MCF 10A (cell line): ENCODE measurements at places on chromosomes 2 and 18.

- H3K36me3 ChIP-seq: peaks cover 8% of the 10 kb centered on the region
- no peaks in the 10 kb centered on the region for H3K27me3 ChIP-seq
- peak overlapping the region; percentile 86 for H3K27ac ChIP-seq
- H3K4me1 ChIP-seq: peaks cover 22% of the 10 kb centered on the region
- DNase-seq: no peak
- H3K4me3 ChIP-seq: no peak overlapping the region
Observed at GRCh38 chr2:190467575-190468083, 59.5 kb downstream of the MFSD6 start.

GRCh38 chr2:37852585-37853014, 72.5 kb upstream of the RMDN2 start:
- H3K36me3 ChIP-seq: no peaks in the 10 kb centered on the region
- no peaks in the 10 kb centered on the region for H3K4me1 ChIP-seq
- no peak overlapping the region for H3K4me3 ChIP-seq

DNA sequence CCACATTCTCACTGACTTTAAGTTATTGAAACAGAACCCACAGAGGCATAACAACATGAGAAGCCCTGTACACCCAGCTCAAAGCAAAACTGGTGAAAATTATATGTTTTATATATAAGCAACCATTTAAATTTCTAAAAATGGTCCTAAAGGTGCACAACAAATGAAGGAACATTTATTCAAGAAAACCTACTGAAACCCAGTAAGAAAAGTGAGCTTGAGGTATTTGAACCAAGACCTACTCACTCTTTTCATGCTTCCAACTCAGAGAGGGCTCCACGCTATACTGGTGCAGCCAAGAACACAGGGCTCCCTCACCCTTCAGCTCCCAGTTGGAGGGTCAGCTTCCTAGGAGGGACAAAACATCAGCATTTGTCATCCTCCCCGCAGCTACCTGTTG, 2.1 kb upstream of the CACNB4 start:
- DNase-seq: no peak
- no peak overlapping the region for H3K27ac ChIP-seq
- no peaks in the 10 kb centered on the region for H3K36me3 ChIP-seq
- H3K4me3 ChIP-seq: no peak overlapping the region
- peaks cover 34% of the 10 kb centered on the region for H3K27me3 ChIP-seq

GRCh38 chr2:239184968-239185903, 215.6 kb downstream of the HDAC4 start:
- no peak overlapping the region for H3K4me3 ChIP-seq
- H3K27me3 ChIP-seq: no peaks in the 10 kb centered on the region
- H3K4me1 ChIP-seq: no peaks in the 10 kb centered on the region
- H3K36me3 ChIP-seq: peaks cover 24% of the 10 kb centered on the region

GRCh38 chr2:215370112-215370965, 58.5 kb downstream of the ATIC start:
- no peaks in the 10 kb centered on the region for H3K27me3 ChIP-seq
- H3K4me1 ChIP-seq: no peaks in the 10 kb centered on the region
- H3K4me3 ChIP-seq: no peak overlapping the region
- H3K27ac ChIP-seq: no peak overlapping the region
- DNase-seq: no peak

DNA sequence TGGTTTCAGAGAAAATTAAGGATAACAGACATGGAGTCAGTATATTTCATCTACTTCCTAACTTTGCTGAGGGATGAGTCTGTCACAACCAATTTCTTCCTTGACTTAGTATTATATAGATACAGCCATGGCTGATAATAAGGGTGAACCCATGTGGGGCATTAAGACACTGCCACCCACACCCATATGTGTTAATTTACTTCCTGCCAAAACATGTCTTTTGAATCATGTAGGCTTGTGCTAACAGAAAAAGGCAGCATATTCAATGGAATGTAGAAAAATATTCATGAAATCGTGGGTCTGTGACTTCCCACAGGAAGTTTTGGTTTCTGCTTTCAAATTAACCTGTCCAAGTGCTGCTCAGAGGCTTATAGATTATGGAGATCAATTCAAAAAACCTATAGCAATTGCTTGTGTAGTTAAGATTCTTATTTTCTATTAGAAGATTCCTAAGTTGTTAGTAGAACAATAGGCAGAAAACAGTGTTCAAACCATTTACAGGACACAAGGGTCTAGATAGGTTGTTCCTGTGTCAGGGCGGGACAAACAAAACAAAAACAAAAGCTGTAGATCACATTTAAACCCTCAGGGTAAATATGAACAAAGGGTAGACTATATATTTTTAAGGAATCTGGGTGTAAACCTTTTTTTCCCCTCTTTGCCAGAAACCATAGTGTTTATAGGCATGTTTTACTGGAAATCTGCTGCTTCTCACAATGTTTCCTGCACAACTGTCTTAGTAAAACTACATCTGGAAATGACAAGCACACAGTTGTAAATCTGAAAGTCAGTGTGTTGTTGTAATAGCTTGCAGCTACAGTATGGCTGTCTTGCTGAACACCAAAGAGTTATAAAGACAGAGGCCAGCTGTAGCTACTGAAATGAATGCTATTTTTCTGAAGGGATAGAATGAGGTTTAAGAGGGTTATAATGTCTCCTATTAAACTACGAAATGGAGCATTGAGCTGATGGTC, 691.2 kb downstream of the EPHA4 start:
- no peaks in the 10 kb centered on the region for H3K36me3 ChIP-seq
- no peaks in the 10 kb centered on the region for H3K27me3 ChIP-seq
- no peak for DNase-seq
- H3K4me1 ChIP-seq: peaks cover 12% of the 10 kb centered on the region

DNA sequence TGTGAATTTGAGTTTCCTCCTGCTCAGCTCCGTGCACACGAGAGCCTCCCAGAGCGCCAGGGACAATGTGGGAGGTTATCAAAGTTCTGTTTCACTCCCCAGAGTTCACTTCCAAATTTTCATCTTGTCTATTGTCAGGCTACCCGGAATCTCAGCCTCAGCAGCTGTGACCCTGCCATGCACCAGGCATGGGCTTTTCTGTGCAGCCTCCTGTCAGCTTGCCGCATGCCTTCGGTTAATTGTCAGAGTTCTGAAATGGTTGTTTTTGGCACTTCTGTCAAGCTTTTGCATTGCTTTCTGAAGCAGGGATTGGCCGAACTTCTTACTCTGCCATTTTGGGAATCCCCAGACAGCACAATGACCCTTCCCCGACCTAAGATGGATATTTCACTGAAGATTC, 60.4 kb downstream of the SH3YL1 start:
- peaks cover 21% of the 10 kb centered on the region for H3K27me3 ChIP-seq
- H3K4me3 ChIP-seq: no peak overlapping the region
- DNase-seq: no peak
- no peaks in the 10 kb centered on the region for H3K4me1 ChIP-seq
- no peak overlapping the region for H3K27ac ChIP-seq
- H3K36me3 ChIP-seq: no peaks in the 10 kb centered on the region

DNA sequence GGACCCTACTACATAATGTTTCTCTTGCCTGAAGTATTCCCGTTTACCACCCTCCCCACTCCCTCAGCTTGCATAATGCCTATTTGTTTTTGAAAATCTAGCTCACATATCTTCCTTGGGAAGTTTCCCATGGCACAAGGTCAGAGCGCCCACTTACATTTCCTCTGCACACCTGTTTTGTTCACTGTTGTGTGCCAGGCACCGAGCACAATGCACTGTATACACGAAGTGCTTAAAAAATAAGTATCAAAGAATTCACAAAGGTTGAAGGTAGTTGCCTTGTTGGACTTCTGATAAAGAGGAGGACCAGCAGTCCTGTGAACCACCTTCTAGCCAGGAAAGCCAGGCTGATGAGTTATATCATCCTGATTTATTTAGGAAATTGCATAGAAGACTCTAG, 16.8 kb upstream of the RHOB start:
- peaks cover 31% of the 10 kb centered on the region for H3K4me1 ChIP-seq
- H3K4me3 ChIP-seq: no peak overlapping the region
- no peak overlapping the region for H3K27ac ChIP-seq
- H3K27me3 ChIP-seq: no peaks in the 10 kb centered on the region
